Testis (tissue), 5 donors: ENCODE measurements at places on chromosomes 3 and 15.

DNA sequence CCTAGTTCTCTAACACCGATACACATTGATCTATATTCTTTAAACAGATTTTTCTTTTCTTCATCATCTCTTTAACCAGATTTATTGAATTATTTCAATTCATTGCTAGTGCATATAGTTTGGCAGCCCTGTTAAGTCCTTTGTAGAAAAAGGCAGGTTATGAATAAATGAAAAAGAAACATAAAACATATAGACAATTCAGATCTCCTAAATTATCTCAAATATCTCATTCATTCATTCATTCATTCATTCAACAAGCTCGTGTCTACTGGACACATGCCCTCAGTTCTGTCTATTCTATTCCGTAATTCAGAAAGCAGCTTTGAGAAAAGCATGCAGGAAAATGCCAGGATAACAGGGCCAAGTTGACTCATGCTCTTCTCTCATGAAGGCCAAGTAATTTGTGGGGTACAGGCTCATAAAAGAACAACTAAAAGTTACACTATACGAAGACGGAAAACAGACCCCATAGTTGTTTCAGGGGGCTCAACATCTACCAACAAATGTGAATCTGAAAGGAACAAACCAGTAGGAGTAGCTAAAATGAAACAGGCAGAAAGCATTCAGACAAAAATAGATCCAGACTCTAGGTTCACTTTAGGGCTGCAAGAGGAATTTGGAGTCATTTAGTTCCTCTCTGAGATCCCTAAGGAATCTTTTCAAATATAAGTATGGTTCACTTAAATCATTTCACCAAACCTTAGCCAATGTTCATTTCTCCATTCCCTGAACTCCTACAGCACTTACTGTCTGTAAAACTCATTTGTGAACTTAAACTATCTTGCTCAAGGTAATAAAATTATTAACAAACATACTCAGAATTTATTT is 7.5 kb downstream of the ZNF148 start:
- DNase-seq = no peak
- no peak overlapping the region for H3K4me3 ChIP-seq
- H3K36me3 ChIP-seq = no peaks in the 10 kb centered on the region
- no peaks in the 10 kb centered on the region for H3K27me3 ChIP-seq

DNA sequence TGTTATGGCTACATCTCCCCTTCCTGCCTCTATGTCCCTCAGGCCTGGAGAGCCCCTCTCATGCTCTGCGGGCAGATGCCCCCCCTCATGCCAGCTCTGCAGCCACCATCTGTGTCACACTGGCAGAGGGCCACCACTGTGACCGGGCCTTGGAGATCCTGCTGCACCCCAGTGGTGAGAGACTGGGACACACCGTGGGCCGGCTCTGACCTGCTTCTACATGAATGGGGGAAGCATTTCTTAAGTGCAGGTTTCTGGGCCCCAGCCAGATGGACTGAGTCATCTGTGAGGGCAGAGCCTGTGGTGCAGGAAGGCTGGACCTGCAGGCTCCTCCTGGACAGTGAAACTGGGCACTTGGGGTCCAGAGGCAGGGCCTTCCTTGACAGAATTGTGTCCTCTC is 4.8 kb downstream of the VWA5B2 start:
- H3K36me3 ChIP-seq = no peaks in the 10 kb centered on the region
- H3K4me3 ChIP-seq = no peak overlapping the region
- peak; percentile 79 for DNase-seq
- H3K4me1 ChIP-seq = peaks cover 7% of the 10 kb centered on the region
- H3K27ac ChIP-seq = no peak overlapping the region

GRCh38 chr15:58611731-58612676 is 137.5 kb downstream of the ADAM10 start:
- H3K27ac ChIP-seq = no peak overlapping the region
- no peaks in the 10 kb centered on the region for H3K36me3 ChIP-seq
- no peaks in the 10 kb centered on the region for H3K27me3 ChIP-seq
- no peaks in the 10 kb centered on the region for H3K4me1 ChIP-seq
- H3K4me3 ChIP-seq = no peak overlapping the region

DNA sequence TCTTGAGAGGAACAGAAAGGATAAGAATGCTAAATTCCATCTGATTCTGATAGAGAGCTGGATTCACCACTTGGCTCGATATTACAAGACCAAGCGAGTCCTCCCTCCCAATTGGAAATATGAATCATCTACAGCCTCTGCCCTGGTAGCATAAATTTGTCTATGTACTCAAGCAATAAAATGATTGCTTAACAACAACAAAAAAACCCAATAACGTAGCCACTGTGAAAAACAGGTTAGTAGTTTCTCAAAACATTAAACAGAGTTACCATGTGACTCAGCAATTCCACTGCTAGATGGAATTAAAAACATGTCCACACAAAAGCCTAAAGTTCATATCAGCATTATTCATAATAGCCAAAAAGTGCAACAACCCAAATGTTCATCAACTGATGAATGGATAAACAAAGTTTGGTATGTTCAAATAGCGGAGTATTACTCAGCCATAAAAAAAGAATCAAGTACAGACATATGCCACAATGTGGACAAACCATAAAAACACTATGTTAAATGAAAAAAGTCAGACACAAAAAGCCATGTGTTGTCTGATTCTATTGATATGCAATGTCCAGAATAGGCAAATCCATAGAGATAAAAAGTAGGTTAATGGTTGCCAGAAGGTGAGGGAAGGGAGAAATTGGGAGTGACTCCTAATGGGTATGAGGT is 16.8 kb downstream of the BCL2L10 start:
- H3K36me3 ChIP-seq = no peaks in the 10 kb centered on the region
- no peak for DNase-seq
- H3K27me3 ChIP-seq = no peaks in the 10 kb centered on the region

DNA sequence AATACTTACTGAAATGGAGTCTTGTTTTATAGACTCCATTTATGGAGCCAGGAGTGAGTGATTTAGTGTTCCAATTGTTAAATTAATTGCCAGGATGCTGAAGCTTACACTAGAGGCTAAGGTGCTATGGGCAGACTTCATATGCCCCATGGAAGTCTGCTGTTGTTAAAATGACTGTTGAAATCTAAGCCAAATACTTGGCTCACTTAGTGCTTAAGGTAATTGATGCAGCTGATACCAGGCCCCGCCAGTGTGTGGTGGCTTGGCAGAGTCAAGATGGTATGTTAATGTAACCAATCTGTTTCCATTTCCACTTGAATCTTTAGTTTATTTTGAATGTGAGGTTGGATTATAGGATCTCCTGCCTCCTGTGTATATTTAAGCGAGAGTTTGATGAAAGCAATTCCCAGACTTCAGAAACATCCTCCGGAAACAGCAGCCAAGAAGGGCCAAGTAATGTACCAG is 187.1 kb downstream of the ITPR1 start:
- H3K36me3 ChIP-seq = no peaks in the 10 kb centered on the region
- H3K27ac ChIP-seq = no peak overlapping the region
- no peak overlapping the region for H3K4me3 ChIP-seq

- peaks cover 9% of the 10 kb centered on the region for H3K4me1 ChIP-seq
- no peak overlapping the region for H3K27ac ChIP-seq
- H3K4me3 ChIP-seq = no peak overlapping the region
- no peaks in the 10 kb centered on the region for H3K27me3 ChIP-seq
These were observed 14.4 kb downstream of the DCUN1D1 start for GRCh38 chr3:182965861-182966366.

GRCh38 chr15:98957655-98958054 is 49.9 kb downstream of the PGPEP1L start:
- no peak for DNase-seq
- no peak overlapping the region for H3K27ac ChIP-seq
- no peaks in the 10 kb centered on the region for H3K36me3 ChIP-seq
- no peak overlapping the region for H3K4me3 ChIP-seq
- H3K4me1 ChIP-seq = peaks cover 7% of the 10 kb centered on the region
- no peaks in the 10 kb centered on the region for H3K27me3 ChIP-seq

GRCh38 chr3:141266797-141267555 is 35.4 kb downstream of the PXYLP1 start:
- H3K4me3 ChIP-seq = no peak overlapping the region
- DNase-seq = no peak
- H3K4me1 ChIP-seq = no peaks in the 10 kb centered on the region
- H3K27ac ChIP-seq = no peak overlapping the region
- H3K27me3 ChIP-seq = no peaks in the 10 kb centered on the region
